ENCODE measurements at places on chromosomes 3 and 15.

DNA sequence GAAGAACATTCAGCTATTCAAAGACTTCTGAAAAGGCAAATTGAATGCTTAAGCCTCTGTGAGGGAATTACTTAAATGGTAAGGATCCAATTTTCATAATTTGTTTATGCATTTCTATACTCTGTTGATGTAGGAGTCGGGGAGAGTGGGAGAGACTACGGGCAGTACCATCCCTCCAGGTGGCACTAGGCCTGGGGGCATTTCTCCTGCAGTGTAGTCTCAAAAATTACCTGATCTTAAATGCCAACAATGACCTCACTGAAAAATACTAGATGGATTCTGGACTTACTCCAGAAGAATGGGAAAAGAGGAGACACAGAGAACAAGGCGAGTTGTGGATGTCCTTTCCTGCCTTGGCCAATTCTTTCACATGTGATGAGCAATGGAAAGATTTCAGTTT lies 77.8 kb upstream of the PLXND1 start:
- no peak for DNase-seq

GRCh38 chr15:23074684-23075083 lies 35.3 kb upstream of the TUBGCP5 start:
- DNase-seq = no peak

DNA sequence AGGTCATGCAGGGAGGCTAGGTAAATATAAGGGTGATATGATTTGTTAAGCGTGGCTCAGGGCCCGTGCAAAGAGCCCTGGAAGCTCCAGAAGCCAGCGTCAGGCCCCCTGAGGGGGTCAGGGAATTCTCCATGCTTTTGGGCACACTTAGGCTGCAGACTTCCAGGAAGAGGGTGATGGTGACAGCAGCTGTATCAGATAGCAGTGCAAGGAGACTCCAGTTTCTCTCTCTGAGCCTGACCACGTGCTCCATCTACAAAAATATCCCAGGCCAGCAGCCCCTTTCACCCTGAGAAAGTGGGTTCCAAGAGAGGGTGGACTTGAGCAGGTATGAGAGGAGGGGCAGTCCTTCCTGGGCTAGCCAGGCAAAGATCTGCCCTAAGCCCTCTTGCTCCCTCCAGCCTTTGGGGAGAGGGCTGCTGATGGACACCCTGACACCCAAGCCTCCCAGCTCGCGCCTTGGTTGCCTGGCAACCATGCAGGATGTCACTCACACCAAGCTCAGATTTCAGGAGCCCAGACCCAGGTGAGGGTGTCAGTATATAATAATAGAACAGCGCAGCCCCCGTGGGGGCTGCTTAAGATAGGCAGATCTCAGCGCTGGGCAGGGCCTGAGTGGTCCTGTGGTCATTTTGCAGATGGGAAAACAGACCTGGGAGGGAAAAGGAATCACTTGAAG lies 35.8 kb downstream of the ATP2B2 start:
- no peak for DNase-seq

DNA sequence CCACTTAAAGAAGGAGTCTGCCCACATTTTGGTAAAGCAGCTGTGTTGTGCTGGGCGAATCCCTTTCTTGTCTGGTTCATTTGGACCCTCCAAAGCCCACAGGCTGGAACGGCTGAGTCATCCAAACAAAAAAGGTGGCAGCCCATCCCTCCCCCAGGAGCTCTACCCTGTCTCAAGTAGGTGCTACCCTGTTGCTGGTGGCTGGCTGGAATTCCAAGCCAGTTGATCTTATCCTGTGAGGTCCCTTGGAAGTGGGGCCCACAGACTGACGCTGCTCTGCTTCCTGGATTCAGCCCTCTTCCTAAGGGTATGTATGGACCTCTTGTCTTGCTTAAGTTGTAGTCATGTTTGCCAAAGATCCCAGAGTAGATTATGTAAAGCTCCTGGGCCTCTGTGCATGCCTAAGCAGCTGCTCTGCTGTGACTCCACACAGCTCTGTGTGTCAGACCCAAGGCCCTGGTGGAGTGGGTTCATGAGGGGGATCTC lies 44.5 kb downstream of the CCR1 start:
- no peak for DNase-seq

GRCh38 chr15:90956274-90957030 lies 1.8 kb downstream of the RCCD1 start:
- DNase-seq = no peak
